ENCODE measurements at places on chromosomes 16 and 17.

GRCh38 chr16:63613701-63614100 is 1508.2 kb downstream of the CDH11 start:
- no peak for DNase-seq

- no peak for DNase-seq
Observed at GRCh38 chr16:80167657-80168390, 373.0 kb upstream of the DYNLRB2 start.

- DNase-seq: no peak
Observed at GRCh38 chr17:42640121-42640520, 19.0 kb upstream of the TUBG2 start.

GRCh38 chr16:13795131-13795530 is 124.8 kb upstream of the ERCC4 start:
- no peak for DNase-seq

DNA sequence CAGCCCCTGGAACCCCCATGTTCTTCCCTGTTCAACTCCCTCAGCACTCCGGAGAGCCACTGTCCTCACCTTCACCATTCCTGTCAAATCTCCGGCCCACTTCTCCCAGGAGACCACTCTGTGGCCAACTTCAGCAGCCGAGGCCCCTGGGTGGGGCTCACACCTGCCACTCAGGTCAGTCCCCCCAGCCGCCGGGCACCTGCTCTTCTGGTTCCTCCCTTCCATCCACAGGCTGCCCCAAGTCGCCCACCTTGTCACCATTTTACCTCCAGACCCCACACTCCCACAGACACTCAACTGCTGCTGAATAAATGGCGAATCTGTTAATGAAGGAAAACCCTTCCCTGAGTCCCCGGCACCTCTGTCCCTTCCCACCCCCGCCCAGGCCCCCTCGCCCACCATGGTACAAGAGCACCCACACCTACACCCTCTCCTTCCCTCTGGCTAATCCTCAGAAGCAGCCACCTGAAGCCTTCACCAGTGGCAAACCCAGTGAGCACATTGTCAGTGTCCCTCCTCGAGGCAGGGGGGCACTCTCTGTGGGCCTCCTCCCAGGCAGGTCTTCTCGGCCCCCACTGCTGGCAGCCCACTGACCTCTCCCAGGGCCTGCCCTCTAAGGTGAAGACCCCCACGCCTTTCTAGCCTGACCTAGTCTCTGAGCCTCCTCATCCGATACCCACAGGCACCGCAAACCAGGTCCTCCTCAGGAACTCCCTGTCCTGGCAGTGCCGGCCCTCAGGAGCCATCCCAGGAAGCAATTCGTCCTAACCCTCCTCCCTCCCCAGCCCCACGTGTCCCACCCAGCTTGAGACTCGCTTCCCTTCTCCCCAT is 8.2 kb downstream of the CANT1 start:
- DNase-seq: no peak

DNA sequence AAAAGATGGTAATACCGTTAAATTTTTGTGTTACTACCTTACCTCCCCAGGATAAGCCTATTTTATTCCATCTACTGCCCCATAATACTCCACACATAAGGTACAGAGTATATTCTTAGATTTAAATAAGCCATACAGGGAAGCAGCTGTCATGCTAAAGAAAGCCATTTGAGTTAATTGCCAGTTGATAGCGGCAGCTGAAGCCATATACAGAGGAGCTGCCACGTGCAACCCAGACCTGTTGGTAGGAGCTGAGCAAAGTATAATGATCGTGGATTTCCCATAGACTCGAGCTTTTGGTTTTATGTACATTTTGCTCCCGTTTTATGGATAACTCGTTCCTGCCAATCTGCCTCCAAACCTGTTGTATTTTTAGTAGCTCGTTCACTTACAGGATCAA is 12.0 kb downstream of the CPSF4L start:
- DNase-seq: no peak

DNA sequence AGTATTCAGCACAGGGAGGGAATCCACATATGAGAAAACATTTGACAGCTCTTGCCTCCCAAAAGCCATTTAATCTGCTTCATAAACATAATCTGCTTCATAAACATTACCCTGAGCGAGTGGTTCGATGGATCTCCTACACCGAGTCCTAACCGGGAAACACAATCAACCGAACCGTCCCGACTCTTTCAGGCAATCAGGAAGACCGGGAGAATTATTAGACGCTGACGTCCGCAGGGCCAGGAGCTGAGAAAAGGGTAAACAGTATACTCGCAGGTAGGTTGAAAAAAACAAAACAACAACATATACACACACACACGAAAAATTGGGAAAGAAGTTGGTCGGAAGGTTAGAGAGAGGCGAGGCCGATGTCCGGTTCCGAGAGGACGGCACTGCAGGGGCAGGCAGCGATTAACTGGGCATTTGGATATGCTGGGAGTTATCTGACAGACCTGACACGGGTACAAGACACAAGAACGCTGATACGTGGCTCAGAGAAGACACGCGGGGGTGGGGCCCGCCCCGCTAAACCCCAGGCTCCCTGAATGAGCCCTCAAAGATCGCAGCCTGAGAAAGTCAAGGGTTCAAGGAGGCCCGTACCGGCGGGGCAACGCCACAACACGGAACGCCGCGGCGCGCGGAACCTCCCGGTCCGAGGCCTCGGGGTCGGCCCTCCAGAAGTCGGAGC is 585 bp downstream of the AP1G1 start:
- DNase-seq: no peak

Measured in stimulated activated naive B cell treated with anti-CD40 and anti-IgM and Interleukin-4, amounts not matched to agents 10 μg/mL and 1 μg/mL and 100 μg/mL, for 72 hours (primary cell).